ENCODE measurements at places on chromosomes 4 and X. TPM values are rescaled to one million over a fixed set of nuclear protein-coding genes. Genes with fewer than 3 reads are reported as not detected.

Gene CPZ
- total RNA-seq, result 0.17 TPM

Gene ADH1B
- total RNA-seq, result not detected

Gene ODAM
- total RNA-seq, result not detected

Gene SULT1B1
- total RNA-seq, result not detected

Gene RNF150
- 0.20 TPM for total RNA-seq

Gene AREG
- 31.2 TPM for total RNA-seq

Gene USP17L26
- not detected for total RNA-seq

Gene ZDHHC15
- total RNA-seq, result not detected

Gene RAB28
- total RNA-seq, result 7.1 TPM

Gene BBS12
- total RNA-seq, result 3.0 TPM

Gene CBLL2
- total RNA-seq, result not detected

Gene FABP2
- total RNA-seq, result not detected

Gene ENPEP
- 0.02 TPM for total RNA-seq

Gene MYOZ2
- total RNA-seq, result not detected

Gene TMPRSS11D
- total RNA-seq, result not detected

Gene RAB33A
- 0.19 TPM for total RNA-seq

Gene TCEAL6
- total RNA-seq, result not detected

Gene TMEM31
- not detected for total RNA-seq

Gene CCNB3
- 0.53 TPM for total RNA-seq

Gene PHOX2B
- total RNA-seq, result not detected

Gene DIPK2B
- not detected for total RNA-seq

Gene SUPT20HL1
- not detected for total RNA-seq

Gene XPNPEP2
- not detected for total RNA-seq

Gene CXCL11
- 0.13 TPM for total RNA-seq

Gene FAM9C
- total RNA-seq, result 0.07 TPM

Gene PLXNA3
- 16.2 TPM for total RNA-seq

Gene IL2
- total RNA-seq, result not detected

Gene FAM50A
- 108 TPM for total RNA-seq

Gene HPSE
- total RNA-seq, result 1.4 TPM

Gene INTS12
- total RNA-seq, result 15.9 TPM

Gene TMEM175
- 6.0 TPM for total RNA-seq

Gene RHOXF2B
- not detected for total RNA-seq

Gene PDGFRA
- 0.47 TPM for total RNA-seq

Gene RASL11B
- total RNA-seq, result 0.16 TPM

Gene ARMCX1
- total RNA-seq, result 0.34 TPM

Gene F9
- not detected for total RNA-seq

Gene CFAP47
- total RNA-seq, result not detected

Gene JADE3
- total RNA-seq, result 13.3 TPM

Gene MTTP
- not detected for total RNA-seq

Gene DCAF12L1
- not detected for total RNA-seq

Gene GAGE13
- not detected for total RNA-seq

Gene ETDA
- total RNA-seq, result not detected

Gene FGG
- 9.9 TPM for total RNA-seq

Gene RAB40AL
- not detected for total RNA-seq

Gene SMIM10L2A
- total RNA-seq, result 0.11 TPM

Gene RAB41
- total RNA-seq, result not detected

Gene ATRX
- total RNA-seq, result 18.5 TPM

Gene KDR
- total RNA-seq, result not detected

Gene SLC49A3
- 0.16 TPM for total RNA-seq

Gene SHROOM2
- 0.73 TPM for total RNA-seq

Gene PNMA6A
- 3.7 TPM for total RNA-seq

Gene SOX3
- total RNA-seq, result not detected

Gene USP51
- 0.54 TPM for total RNA-seq

Gene PCDH7
- 0.08 TPM for total RNA-seq

Gene DGKK
- total RNA-seq, result not detected

Gene NAT8L
- 8.6 TPM for total RNA-seq

Gene GAB3
- 0.67 TPM for total RNA-seq

Gene IL2RG
- not detected for total RNA-seq

Gene C4orf36
- total RNA-seq, result 1.3 TPM

Gene PCDH18
- total RNA-seq, result not detected

Data from A549 treated with Mapracorat at 1 μM for 4 hours (cell line).